ENCODE measurements at places on chromosomes 7 and 10. TPM values are rescaled to one million over a fixed set of nuclear protein-coding genes. Genes with fewer than 3 reads are reported as not detected.

The DNA2 gene
- total RNA-seq: 3.0 TPM

DNA sequence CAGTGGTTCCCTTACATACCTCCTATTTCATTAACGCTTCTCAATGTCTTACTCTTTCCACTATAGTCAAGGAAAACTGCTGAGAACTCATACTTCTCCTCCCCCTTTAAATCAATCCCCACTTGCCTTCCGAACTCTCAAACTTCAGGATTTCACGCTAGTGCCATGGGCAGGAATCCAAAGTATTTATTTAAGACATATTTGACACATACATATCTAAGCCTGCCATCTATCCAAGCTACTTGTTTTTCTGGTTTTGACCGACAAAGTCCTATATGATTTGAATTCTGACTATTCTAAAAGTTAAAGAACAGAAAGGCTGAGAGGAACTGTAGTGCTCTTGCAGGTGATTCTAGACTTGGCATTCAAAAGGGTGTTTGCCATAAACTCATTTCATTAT lies 51.8 kb downstream of the CCDC6 start:
- no peak for DNase-seq

GRCh38 chr7:128137181-128137580 lies 103.9 kb upstream of the LEP start:
- DNase-seq: no peak

The ELOVL3 gene
- total RNA-seq: not detected

The MYL10 gene
- not detected for total RNA-seq

The SEMA3E gene
- 21.9 TPM for total RNA-seq

DNA sequence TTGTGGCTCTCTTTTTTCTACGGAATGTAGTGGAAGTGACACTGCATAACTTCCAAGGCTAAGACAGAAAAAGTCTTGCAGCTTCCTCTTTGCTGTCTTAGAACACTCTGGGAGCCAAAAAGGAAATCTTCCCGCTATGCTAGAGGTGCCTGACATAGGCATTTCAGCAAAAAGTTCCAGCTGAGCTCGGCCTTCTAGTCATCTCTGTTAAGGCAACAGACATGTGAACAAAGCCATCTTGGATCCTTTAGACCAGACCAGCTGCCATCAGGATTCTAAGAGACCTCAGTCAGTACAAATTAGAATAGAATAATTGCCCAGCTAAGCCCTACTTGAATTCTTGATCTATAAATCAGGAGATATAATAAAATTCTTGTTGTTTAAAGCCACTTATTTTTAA lies 16.3 kb upstream of the COL1A2 start:
- no peak for DNase-seq

GRCh38 chr7:51244053-51244452 lies 72.6 kb downstream of the COBL start:
- no peak for DNase-seq

The SKIDA1 gene
- total RNA-seq: 2.0 TPM

The PFKFB3 gene
- 77.9 TPM for total RNA-seq

DNA sequence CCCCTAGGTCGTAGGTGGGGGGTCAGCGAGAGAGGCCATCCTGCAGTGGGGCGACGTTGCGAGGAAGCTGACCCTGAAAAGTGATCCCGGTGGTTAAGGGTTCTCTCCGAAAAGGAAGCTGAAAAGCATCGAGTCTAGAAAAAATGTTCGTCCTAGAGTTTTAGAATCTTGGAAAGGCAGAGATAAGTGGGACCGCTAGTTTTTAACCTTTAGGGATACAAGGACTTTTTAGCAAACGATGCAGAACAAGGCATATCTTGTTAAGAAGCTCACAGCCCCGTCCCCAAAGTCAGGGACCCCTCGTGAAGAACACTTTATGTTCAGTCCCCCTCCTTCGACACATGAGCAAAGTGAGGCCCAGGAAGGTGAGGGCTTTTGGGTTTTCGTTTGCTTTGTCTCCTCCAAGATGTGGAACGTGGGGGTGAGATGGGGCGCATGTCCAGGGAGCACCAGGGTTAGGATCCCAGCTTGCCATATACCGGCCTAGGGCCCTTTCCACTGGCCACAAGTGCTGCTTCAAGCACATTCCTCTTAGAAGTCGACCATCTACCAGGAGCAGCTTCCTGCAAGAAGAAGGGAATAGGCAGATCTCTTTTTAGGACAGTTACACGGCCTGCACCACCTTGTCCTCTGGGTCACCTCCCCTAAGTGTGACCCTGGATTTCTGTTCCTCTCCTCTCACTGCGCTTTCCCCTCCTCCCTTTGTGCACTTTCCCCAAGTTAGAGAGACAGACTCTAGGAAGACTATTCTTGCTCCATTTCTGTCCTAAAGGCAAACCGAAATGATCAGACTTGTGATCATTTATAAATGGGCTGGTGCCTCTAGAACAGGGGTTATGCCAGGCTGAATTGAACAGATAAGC lies 969 bp downstream of the SLC35G1 start:
- DNase-seq: no peak

The CALML3 gene
- total RNA-seq: not detected

DNA sequence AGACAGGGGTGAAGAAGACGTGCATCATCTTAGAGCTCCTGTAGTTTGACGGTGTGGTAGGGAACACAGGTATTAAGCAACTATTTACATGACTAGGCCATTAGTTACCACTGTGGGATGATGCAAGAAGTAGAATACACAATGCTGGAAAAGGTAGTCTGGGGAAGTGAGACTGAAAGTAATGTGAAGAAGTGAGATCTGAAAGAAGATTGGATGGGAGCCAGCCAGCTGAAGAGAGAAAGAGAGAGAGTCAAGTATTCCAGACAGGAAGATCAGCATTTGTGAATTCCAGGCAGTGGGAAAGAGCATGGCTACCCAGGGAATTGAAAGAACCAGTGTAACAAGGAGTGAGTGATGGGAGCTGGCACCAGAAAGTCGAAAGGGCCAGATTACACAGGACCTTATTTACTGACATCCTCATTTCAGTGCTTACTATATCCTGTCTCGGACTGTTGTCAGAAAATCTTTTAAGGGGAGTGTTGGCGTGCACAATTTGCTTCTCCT lies 4.0 kb upstream of the CFAP58 start:
- DNase-seq: no peak

- no peak for DNase-seq
These were observed 68.6 kb downstream of the GLCCI1 start for GRCh38 chr7:8037151-8037550.

GRCh38 chr10:100750291-100751210 lies 5.2 kb downstream of the PAX2 start:
- DNase-seq: no peak

The LBX1 gene
- 0.60 TPM for total RNA-seq

The SFRP5 gene
- 183 TPM for total RNA-seq

The PTPRE gene
- total RNA-seq: 38.1 TPM

The NFE2L3 gene
- total RNA-seq: 4.5 TPM

The STRIP2 gene
- total RNA-seq: 0.42 TPM

GRCh38 chr10:11689945-11690736 lies 52.0 kb upstream of the ECHDC3 start:
- DNase-seq: no peak

The ST8SIA6 gene
- total RNA-seq: 4.1 TPM

The PAPOLB gene
- total RNA-seq: 1.4 TPM

DNA sequence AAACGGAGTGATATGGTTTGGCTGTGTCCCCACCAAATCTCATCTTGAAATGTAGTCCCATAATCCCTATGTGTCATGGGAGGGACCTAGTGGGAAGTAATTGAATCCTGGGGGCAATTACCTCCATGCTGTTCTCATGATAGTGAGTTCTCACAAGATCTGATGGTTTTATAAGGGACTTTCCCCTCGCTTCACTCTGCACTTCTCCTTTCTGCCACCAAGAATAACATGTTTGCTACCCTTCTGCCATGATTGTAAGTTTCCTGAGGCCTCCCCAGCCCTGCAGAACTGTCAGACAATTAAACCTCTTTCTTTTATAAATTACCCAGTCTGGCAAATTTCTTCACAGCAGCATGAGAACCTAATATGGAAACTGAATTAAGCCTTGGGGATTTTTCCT lies 19.1 kb downstream of the FAM3C start:
- no peak for DNase-seq

- no peak for DNase-seq
These were observed 25.4 kb upstream of the CALU start for GRCh38 chr7:128713794-128714193.

The ZFAND4 gene
- total RNA-seq: 40.0 TPM

The EVX1 gene
- not detected for total RNA-seq

The ADRB1 gene
- total RNA-seq: 0.87 TPM

DNA sequence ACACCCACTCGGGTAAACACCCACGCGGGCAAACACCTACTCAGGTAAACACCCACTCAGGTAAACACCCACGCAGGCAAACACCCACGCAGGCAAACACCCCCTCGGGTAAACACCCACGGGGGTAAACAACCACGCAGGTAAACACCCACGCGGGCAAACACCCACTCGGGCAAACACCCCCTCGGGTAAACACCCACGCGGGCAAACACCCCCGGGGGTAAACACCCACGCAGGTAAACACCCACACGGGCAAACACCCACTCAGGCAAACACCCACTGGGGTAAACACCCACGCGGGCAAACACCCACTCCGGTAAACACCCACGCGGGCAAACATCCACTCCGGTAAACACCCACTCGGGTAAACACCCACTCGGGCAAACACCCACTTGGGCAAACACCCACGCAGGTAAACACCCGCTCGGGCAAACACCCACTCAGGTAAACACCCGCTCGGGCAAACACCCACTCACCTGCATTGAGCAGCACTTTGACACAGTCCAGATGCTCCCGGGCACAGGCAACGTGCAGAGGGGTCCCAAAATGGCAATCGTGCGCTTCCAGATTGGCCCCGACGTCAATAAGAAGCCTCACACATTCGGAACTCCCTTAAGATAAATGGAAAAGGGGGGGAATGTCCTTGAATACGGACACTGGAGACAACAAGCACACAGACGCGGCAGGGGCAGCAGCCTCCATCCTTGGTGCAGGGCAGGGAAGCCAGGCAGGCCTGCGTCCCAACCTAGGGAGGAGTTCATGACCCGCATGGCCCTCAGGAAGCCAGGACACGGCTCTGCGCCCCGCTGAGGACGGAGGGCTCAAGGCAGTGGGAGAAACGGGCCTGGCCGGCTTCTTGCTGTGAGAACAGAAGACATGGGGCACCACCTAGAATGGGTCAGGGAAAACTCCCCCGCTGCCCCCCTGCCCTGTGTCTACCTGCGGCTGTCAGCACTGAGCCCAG lies 17.6 kb downstream of the ASB13 start:
- no peak for DNase-seq

DNA sequence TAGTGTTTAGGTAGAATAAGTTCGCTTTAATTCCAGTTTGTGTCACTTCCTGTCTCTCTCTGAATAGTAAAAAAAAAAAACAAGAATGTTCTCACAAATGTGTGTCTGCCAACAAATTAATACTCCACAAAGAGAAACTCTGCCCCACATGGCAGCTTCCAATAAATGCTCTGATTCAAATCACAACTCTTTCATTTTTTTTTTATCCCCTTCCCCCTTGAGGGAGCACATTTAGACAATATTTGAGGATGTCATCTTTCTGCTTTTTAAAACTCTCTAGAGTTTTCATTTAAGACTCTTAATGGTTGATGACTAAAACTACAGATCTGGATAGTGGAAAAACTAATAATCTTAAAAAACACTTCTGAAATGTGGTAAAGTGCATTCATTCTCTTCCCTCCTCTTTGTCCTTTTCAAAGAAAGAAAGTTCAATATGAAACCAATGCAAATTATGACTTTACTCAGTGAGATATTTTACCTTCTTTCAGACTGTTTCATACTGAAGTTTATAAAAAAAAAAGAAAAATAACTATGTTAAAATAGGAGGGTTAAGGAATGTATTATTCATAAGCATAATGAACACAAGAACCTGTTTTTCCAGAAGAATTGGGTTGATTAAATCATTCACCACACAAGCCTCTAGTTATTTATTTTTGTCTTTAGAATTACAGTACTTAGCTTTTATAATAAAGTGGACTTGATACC lies 42.3 kb downstream of the ARID5B start:
- DNase-seq: no peak

The CALHM3 gene
- total RNA-seq: not detected

- no peak for DNase-seq
These were observed 76.5 kb downstream of the CHST15 start for GRCh38 chr10:124016804-124017375.

The GGCT gene
- total RNA-seq: 12.2 TPM

GRCh38 chr10:77932016-77932715 lies 5.6 kb upstream of the DLG5 start:
- DNase-seq: no peak

The CCDC146 gene
- 23.6 TPM for total RNA-seq

DNA sequence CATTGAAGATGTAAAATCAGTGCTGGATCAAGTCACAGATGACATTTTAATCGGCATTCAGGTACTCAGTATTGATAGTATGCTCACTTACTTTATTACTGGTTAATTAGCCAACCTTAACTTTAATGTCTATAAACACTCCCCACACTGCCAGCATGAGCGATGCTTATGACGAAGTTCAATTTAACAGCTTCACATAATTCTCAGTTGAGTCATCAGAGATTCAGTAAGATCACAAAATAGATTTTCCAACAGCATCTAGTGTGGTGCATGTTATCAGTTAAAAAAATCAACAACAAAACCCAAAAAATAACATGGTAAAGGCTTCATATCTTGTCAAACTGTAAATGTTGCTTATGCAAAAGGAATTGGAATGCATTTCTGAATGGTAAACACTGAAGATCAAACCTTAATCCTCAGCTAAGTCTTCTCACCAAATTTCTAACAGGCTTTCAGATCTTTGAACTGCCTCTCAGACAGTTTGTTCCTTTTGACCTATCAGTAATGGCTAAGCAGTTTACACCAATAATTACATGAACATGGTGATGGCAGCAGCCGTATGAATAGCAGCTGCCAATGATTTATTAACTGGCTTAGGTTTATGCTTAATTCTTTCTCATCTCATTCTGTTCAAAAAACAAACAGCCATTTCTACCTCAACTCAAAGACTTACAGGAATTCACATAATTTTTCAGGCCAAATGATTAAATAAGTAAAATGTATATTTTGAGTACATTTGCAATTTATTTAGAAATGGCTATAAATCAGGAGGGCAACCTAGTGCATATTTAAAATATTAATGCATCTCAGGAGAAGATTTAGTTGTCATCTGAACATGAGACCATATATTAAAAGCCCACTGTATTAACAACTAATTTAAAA lies 98.5 kb downstream of the CABCOCO1 start:
- DNase-seq: no peak

The NXPH1 gene
- not detected for total RNA-seq

- no peak for DNase-seq
These were observed 9.3 kb downstream of the DIP2C start for GRCh38 chr10:680146-680545.

DNA sequence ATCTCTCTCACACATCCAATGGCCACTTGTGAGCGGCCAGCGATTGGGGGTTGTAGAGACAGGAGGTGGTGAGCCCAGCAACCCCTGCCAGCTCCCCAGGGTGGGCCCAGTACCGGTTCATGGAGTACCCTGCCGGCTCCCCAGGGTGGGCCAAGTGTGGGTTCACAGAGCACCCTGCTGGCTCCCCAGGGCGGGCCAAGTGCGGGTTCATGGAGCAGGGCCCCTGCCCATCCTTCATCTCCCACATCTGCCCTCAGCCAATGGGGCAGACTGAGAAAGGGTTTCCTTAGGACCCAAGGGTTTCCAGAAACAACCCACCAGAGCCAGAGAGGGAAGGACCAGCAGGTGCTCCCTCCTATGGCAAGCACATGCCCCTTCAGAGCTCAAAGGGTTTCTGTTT lies 21.4 kb upstream of the SLIT1 start:
- DNase-seq: no peak

All from tibial nerve (tissue), 4 donors.